Iris pigment epithelial cell (primary cell): ENCODE measurements at places on chromosomes 1 and 21.

DNA sequence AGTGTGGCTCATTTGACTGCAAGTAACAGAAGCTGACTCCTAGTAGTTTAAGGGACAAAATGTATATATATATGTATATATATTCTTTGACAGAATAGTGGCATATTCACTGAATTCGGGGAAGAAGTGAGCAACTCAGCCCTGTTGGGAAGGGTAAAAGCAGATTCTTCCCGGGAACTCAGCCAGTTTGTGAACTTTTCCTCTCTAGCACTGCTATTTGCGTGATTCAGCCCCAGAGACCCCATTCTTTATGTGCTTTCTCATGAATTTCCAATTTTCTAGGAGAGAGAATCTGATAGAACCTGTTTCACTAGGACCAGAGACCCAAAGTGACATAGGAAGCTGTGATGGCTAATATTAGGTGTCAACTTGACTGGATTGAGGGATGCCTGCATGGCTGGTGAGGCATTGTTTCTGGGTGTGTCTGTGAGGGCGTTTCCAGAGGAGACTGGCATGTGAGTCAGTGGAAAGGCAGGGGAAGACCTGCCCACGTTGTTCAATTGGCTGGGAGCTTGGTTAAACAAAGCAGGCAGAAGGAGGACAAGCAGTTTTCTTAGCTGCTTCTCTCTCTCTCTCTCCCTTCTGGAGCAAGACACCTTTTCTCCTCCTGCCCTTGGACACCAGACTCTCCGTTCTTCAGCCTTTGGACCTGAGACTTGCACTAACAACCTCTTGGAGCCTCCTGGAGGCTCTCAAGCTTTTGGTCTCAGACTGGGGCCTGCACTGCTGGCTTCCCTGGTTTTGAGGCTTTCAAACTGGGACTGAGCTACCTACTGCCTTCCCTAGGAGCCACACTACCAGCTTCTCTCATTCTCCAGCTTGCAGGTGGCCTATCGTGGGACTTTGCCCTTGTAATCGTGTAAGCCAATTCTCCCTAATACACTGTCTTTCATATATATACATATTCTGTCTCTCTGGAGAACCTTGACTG is 93.4 kb upstream of the KCNK1 start:
- peak; percentile 26 for DNase-seq

GRCh38 chr1:205074513-205074912 is 9.7 kb downstream of the TMEM81 start:
- no peak for DNase-seq

GRCh38 chr1:175270361-175270760 is 77.8 kb upstream of the KIAA0040 start:
- no peak for DNase-seq

- peak; percentile 61 for DNase-seq
Observed at GRCh38 chr1:74652711-74653139, 20.9 kb downstream of the ERICH3 start.

DNA sequence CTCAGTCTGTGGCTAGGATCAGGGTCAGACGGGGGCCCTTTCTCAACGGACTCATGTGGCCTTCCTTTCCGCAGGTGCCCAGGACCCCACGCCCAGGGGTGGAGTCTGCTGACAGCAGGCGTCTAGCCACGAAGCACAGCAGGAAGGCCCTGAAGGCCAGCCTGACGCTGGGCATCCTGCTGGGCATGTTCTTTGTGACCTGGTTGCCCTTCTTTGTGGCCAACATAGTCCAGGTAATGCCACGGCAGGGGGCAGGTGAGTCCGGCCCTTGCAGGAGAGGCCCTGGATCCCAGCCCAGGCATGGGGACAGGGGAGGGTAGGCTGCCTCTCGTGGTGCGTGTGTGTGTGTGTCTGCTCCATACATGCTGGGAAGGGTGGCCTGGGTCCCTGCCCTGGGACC is 13.8 kb downstream of the HTR6 start:
- no peak for DNase-seq

- no peak for DNase-seq
Observed at GRCh38 chr1:119805247-119805646, 6.0 kb downstream of the REG4 start.

- DNase-seq: no peak
Observed at GRCh38 chr1:51324251-51325010, 5.9 kb downstream of the TTC39A start.

DNA sequence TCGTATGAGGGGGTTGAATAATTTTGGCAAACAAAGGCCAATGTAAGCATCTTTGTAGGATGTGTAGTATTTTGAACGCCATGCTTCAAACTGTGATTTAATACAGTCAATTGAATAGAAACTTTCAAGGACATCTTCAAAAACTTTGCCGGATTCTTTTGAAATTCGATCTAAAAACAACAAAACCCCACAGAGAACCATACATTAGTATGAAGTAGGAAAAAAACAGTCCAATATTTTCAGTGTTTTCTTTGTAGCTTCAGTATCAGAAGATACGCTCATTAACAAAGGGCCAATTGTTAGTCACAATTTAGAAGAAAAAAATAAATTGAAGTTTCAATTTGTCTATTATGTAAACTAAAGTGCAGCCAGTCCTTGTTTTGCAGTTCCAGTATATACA is 20.7 kb upstream of the SYNJ1 start:
- no peak for DNase-seq

DNA sequence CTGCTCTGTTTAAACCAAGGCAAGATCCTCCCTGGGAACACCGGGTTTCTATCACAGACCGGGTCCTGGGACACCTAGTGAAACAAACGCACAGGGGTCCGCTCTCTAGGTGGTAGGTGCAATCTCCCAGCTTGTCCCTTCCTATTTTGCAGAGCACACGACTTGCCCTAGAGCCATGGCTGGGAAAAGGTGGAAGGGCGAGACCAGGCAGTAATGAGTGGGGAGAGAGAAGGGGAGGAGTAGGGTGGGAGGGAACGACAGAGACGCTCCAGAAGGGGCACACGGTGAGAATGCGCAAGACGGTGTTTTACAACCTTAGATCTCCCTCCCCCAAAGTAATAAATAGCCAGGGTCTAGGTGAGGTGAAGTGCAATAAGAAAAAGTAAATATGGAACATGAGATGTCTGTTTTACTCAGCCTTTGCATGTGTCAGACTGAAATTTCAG is 9.3 kb upstream of the ARHGAP29 start:
- no peak for DNase-seq

DNA sequence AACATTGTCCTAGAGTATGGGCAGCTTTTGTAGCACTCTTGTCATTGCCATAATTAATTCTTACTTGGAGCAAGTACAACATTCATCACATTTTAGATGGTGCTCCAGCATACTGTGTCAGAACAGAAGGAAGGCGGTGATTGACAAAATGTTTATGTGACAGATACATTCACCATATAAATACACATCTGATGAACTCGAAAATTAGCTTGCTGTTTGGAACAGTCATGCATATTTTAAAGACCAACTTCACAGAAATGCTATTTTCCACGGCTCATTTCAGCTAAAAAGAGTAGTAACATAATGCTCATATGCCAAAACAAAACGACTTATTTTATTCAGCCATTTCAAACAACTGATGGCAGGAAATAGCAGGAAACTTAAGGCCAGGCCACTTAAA is 302.7 kb downstream of the MRPL39 start:
- DNase-seq: no peak

GRCh38 chr1:60277269-60277668 is 203.7 kb upstream of the C1orf87 start:
- DNase-seq: no peak

DNA sequence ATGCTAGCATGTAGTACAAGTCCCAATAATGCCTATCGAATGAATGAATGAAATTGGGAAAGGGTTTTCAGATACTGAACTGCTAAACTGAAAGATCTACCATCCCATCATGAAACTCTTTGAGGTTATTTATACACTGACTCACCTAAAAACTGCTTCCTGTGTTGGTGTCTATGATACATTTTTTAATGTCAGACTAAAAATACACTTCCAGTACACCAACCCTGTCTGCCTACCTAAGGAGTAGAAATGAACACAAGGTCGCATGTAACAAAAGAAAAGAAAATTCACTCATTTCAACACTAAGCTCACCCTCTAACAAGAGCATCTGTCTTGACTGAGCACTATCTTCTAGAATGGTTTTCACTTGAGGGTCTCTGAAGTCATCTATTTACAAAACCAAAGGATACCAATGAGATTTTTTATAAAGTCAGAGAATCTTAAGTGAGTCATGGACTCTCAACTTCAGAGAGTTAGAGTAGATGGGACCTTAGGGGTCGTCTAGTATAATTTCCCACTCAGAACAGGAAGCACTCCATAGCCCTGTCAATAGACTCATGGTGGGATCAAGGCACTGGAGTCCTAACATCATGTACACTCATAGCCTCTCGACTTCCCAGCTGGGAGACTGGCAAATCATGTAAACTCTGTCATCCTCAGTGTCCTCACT is 53.4 kb downstream of the WLS start:
- peak; percentile 70 for DNase-seq

DNA sequence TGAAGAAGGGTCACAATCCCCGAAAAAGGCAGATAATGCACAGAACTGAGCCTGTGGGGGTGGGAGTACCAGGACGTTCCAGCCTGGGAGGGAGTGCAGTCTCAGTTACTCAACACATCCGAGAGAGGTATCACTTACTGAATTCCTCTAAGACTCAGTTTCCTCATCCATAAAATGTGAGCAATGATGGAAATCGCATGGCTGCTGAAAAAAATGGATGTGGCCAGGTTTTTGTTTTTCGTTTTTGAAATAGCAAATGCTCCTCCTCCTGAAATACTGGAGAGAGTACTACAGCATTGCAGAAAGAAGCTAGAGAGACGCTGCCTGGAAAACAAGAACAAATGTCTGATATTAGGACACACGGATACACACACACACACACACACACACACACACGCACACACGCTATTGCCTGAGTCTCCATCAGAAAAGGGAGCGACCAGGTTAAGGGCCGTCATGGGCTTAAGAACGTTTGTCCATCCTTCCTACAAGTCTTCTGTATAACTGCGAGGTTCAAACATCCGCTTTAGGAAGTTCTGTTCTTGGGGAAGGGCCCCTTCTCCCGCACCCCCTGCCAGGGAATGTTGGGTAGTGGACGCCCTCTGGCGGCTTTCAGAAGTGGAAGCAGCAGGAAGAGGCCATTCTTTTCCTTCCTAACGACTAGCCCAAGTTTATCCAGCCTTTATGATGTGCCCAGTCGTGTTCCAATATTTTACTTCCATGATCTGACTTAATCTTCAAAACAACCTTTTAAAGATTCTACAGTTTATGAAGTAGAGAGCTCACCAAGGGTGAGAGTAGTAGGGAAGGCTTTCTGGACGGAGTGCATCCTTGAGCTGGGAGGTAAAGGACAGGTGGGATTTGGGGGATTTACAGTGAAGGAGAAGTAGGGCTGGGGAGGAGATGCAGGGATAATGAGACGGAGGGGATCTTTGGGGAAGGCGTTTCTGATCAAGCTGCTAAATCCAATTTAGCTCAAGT is 699 bp upstream of the NES start:
- peak; percentile 80 for DNase-seq

DNA sequence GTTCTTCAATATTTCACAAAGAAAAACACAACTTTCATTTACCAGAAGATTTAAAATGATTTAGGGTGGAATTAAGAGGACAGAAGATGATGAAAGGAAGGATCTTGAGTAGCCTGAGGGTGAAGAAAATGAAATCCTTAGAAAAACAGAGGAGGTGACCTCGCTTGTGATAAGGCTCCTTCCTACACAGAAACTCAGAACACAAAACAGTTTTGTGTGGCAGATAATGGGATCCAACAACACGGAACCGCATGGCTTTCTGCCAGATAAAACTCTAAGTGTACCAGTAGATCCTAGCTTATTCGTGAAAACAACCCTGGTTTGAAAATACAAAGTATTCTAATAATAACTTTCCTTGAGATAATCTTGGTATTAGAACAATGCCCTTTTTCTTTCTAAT is 74.0 kb upstream of the EXO1 start:
- DNase-seq: peak; percentile 30

DNA sequence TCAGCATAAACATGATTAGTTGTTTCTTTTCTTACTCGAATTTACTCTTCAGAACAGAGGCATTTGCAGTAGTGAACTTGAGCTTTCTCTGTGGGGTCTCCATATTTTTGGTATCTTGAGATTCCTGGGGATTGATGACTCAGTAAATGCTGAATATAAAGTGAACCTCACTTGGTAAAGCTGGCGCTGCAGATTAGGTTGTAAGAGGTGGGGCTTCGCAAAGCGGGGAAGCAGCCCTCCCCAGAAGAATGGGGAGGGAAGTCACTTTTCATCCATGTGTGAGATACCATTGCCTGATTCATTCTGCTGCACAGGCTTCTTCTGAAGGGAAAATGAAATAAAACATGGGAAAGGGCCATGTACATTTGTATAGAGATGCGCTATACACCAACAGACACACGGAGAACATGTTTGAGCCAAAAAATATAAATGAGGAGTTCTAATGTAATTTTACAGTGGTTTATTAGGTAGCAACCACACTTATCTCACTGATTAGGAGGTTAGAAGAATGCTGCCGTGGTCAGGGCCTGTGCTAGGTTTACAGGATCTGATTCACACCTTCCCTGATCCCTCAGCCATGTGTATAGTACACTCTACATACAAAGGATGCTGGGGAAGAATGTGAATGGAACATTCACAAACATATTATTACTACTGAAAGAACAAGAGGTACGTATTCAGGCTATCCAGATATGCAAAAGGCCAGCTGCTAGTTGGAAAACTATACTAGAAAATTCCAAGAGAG is 63.5 kb downstream of the DNTTIP2 start:
- DNase-seq: peak; percentile 70
